Stimulated activated CD4-positive, alpha-beta T cell treated with anti-CD3 and anti-CD28 coated beads, Interleukin-12 subunit alpha, Interleukin-12 subunit beta, amount 100 ng/mL, for 24 hours (primary cell): ENCODE measurements at places on chromosomes 6 and 20.

DNA sequence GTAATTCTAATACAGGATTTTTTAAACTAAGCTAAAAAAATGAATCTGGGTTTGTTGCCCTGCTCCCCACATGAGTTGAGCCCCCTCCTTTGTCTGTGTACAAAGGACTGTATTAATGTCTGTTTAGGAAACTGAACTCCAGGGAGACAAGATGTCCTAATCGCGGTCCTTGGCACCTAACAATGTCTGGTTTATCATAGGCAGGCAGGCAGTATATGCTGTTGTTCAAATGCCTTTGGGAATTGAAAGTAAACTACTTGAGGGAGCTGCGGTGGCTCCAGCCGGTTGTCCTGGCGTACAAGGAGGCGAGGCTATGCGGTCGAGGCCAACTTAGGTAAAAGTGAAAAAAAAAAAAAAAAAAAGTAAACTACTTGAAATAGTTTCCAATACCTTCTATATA is 98.5 kb downstream of the TULP4 start:
- no peak for DNase-seq

GRCh38 chr6:23559587-23560343 is 566.2 kb upstream of the NRSN1 start:
- no peak for DNase-seq

- DNase-seq: no peak
Measured at GRCh38 chr6:144843701-144844100, 558.6 kb downstream of the UTRN start.

DNA sequence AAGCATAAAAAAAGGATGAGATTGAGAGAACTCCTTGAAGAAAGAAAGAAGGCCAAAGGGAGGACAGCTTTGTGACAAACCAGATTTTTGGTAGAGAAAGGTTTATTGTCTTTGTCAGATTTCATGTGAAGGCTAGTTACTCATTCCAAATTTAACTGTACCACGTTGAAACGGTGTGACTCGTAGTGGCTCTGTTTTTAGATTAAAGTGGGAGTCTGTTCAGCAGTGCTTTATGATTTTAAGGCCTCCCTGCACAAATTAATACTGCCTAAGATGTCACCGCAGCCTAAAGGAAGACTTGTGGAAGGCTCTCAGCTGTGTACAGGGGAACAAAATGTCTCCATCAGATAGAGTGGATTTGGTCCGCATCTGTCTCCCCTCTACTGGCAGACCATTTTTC is 35.9 kb downstream of the CDC40 start:
- DNase-seq: no peak

DNA sequence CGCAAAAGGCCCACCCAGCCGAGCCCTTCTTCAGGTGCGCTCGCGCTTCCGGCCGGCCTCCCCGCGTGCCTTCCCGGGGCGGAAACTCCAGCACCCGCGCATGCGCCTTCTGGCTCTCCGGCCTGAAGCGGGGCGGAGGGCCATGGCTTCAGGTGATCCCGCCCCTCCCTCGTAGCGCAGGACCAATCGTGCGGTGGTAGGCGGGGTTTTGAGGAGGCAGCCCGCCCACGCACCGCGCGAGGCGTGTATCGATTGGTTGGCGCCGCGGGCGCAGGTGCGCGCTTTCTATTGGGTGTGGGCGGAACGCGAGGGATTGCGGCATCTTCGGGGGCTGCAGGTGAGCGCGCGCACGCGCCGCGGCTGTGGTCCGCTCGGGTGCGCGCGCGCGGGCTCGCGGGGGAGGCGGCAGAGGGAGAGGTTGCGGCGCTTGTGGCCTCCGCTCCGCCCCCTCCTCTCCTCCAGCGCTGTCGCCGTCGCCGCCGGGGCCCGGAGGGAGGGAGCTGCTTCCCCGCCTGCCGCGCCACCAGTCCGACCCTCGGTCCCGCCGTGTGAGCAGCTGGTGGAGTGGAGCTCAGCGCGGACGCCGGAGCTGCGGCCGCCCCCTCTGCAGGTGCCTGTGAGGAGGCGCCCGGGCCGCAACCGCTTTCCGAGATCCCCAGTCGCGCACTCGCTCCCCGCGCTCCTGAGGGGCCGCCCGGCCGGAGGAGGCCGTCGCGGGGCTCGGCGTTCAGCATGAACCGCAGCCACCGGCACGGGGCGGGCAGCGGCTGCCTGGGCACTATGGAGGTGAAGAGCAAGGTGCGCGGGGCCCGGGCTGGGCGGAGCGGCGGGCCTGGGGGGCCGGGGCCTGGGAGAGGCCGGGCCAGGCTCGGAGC is at the start of gene PARD6B:
PARD6B (plus strand) TSS at position 526 of the 875 bp plus-strand sequence; CDS start at position 733, 207 bp downstream.
- peak; percentile 98 for DNase-seq

DNA sequence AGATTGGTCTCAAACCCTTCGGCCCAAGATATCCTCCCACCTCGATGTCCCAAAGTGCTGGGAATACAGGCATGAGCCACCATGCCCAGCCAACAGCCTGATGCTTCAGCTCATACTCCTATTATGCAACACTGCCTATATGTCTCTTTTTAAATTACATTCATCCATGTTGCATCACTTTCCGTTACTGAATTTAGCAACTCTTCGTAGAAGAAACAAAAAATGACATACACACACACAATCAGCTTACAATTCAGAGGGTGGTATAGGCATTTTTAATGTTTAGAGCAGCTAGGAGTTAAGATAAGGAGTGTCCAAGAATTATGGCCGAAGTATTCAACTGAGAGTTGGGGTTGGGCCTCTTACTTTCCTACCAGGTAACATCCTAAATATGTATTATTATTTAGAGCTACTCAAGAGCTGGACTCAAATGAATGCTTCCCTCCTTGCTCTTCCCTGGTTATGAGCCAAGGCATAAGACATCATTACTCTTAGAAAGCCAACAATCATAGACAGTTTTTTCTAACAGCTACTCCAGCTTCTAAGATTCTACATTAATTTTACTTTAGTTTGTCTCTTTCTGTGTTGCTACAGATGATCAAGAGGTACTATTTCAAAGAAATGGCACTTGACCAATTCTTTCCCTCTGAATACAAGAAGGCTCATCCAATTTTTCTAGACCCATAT is 62.0 kb upstream of the BMP5 start:
- DNase-seq: no peak
